ENCODE measurements at places on chromosomes 3 and 15. TPM values are rescaled to one million over a fixed set of nuclear protein-coding genes. Genes with fewer than 3 reads are reported as not detected.

DNA sequence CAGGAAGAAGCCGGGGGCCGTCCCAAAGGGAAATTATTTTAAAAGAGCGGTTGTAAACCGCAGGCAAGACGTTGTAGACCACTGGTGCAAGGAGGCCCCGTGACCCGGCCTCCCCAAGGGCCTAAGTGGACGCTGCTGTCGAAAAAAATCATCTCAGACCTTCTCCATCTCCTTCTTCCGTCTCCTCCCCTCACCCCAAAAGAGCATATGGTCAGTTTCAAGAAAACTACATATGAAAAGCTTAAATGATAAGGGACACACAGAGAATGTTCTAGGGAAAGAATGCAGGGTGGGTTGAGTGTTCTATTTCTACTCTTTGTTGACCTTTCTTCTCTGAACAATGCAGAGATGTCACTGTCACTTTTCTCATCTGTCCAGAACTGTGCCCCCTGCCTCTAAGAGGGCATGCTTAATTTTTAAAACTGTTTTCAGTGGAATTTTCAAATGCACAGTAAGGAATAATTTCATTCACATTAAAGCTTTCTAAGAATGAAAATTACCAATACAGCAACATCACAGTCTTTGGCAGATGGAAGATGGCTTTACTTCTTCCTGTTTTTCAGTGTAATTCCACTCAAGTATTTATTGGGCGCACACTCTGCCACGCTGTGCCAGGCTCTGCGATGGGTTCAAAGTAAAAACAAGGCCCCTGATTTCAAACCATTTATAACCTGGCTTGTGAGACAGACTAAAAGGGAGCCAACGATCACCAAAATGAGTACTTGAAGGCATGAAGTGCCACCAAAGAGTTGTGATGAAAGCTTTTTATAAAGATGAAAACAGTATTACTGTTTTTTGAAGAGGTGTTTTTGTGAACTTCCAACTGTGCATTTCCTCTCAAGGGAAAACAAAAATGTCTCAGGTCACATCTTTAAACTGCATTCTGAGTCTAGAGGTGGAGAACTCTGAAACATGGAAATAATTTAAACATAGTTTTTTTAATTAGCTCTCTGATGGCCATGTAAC is 891 bp upstream of the TOP2B start:
- H3K27me3 ChIP-seq, result no peaks in the 10 kb centered on the region
- peaks cover 7% of the 10 kb centered on the region for H3K4me1 ChIP-seq
- H3K27ac ChIP-seq, result peak overlapping the region; percentile 99
- H3K36me3 ChIP-seq, result no peaks in the 10 kb centered on the region
- peak overlapping the region; percentile 78 for H3K4me3 ChIP-seq
- DNase-seq, result peak; percentile 17

DNA sequence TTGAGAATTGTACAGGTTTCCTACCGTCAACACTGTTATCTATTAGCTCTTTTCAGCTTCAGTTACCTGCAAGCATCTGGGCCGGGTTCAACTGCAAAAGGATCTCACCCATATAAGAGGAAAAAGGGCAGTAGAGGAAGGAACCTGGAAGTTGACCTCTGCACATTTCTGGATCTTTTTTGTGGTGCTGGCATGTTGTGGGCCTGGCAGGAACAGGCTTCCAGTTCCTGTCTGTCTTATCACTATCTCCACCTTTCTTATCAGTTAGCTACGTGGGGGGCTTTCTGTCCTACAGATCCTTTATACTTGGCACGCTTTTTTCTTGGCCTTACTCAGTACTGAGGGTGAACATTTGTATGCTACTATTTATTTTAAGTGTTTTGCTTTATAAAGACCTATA is 42.2 kb upstream of the TJP1 start:
- no peaks in the 10 kb centered on the region for H3K36me3 ChIP-seq
- H3K4me1 ChIP-seq, result no peaks in the 10 kb centered on the region
- H3K27me3 ChIP-seq, result no peaks in the 10 kb centered on the region
- no peak for DNase-seq

DNA sequence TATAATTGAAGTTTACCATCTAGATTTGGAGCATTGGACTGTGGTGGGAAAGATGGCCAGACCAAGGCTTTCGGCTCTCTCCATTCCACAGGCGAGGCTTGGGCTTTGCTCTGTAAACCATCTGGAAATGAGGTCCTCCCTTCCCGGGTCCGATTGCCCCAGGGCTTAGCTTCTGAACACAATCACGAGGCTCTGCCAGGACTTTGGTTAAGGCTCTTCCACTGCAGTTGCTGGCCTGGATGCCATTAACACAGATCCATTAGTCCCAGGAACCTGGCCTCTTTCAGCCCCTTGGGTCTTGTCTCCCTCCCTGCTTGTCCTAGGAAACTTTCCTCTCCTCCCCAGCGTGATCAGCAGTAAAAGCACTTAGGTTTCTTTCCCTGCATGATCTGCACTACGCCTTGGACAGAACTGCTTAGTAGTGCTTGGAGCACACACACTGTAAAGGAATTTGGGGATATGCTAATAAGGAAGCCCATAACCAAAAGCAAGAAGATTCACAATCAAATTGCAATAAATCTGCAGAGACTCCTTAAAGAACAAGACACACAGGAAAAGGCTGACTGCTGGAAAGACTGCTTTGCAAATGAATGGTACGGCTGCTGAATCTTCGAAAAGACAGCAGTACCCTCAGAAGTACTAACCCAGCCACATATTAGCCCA is 154.3 kb downstream of the ECT2 start:
- H3K27ac ChIP-seq, result no peak overlapping the region
- H3K27me3 ChIP-seq, result no peaks in the 10 kb centered on the region
- H3K4me3 ChIP-seq, result no peak overlapping the region
- DNase-seq, result peak; percentile 53

DNA sequence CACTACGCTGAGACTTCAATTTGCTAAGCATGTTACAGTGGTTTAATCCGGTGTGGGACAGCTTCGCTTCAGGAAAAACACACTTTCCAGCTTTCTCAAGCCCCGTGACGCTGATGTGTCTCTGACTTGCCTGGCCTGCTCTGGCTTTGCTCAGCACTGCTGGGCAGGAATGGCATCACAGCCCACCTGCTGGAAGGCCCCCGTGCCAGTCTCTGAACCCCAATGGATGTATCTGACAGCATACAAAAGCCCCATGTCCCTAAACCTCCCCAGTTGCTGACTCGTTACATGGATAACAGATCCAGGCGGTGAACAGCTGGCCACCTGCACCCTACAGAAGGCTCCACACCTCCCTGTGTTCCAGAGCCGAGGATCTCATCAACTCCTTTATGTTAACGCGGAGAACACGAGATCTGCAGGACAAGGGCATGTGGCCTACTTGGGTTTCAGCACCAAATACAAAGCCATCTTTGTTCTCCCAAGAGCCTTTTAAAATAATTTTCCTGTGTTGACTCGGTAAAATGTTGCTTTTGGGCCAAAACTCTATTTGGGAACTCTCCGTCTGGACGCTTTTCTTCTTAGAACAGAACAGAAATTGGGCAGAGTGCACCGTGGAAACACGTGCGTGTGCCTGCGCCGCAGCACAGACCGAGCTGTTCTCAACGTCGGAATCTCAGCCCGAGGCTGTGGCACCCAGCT is 61.4 kb downstream of the ATP10A start:
- H3K27me3 ChIP-seq, result peaks cover 2% of the 10 kb centered on the region
- no peak overlapping the region for H3K4me3 ChIP-seq

- H3K4me1 ChIP-seq, result peaks cover 61% of the 10 kb centered on the region
- no peak overlapping the region for H3K4me3 ChIP-seq
- peak overlapping the region; percentile 90 for H3K27ac ChIP-seq
- no peaks in the 10 kb centered on the region for H3K36me3 ChIP-seq
- H3K27me3 ChIP-seq, result no peaks in the 10 kb centered on the region
Observed at GRCh38 chr3:15633159-15633558, 31.6 kb downstream of the BTD start.

- no peaks in the 10 kb centered on the region for H3K27me3 ChIP-seq
- DNase-seq, result no peak
- no peaks in the 10 kb centered on the region for H3K36me3 ChIP-seq
- H3K27ac ChIP-seq, result no peak overlapping the region
- peaks cover 35% of the 10 kb centered on the region for H3K4me1 ChIP-seq
Observed at GRCh38 chr15:98728811-98729160, 80.4 kb downstream of the IGF1R start.

DNA sequence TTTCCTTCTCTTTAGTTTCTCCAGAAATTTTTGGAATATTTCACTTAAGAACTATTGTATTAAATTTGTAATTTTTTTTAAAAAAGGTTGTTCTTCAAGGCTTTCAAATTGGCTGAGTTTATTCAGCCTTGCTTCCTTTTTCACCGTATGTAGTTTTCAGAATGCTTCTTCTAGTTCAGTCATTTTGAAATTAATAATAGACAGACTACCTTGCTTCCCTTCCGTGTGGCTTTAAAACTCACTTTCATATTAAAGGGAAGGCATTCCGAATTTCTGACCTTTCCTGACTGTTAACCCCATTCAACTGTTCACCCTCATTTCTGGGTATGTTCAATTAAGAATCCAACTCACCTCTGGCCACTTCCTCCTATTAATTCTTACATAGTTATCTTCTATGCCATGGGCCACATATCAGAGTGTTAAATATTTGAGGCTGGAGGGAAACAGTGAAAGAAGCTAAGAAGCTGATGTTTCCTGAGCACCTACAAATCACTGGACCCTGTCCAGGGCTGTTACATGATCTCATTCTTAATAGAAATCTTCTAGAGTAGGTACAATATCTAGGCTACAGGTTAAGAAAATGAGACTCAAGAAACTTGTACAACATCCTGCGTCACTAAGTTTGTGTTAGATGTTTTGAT is 237.5 kb downstream of the P3H2 start:
- no peaks in the 10 kb centered on the region for H3K4me1 ChIP-seq
- H3K4me3 ChIP-seq, result no peak overlapping the region
- no peaks in the 10 kb centered on the region for H3K36me3 ChIP-seq

GRCh38 chr15:100929641-100930042 is 10.5 kb downstream of the LRRK1 start:
- no peaks in the 10 kb centered on the region for H3K27me3 ChIP-seq
- no peak for DNase-seq
- no peak overlapping the region for H3K4me3 ChIP-seq
- peaks cover 6% of the 10 kb centered on the region for H3K36me3 ChIP-seq
- H3K4me1 ChIP-seq, result peaks cover 12% of the 10 kb centered on the region

Gene ATP1B3
- total RNA-seq, result 25.8 TPM

Gene GOLGA8M
- total RNA-seq, result 0.53 TPM

- H3K27me3 ChIP-seq, result no peaks in the 10 kb centered on the region
- no peaks in the 10 kb centered on the region for H3K4me1 ChIP-seq
- no peaks in the 10 kb centered on the region for H3K36me3 ChIP-seq
- H3K4me3 ChIP-seq, result no peak overlapping the region
- DNase-seq, result no peak
Observed at GRCh38 chr3:67414740-67415139, 239.7 kb downstream of the SUCLG2 start.

Gene TPRG1
- total RNA-seq, result 2.7 TPM

DNA sequence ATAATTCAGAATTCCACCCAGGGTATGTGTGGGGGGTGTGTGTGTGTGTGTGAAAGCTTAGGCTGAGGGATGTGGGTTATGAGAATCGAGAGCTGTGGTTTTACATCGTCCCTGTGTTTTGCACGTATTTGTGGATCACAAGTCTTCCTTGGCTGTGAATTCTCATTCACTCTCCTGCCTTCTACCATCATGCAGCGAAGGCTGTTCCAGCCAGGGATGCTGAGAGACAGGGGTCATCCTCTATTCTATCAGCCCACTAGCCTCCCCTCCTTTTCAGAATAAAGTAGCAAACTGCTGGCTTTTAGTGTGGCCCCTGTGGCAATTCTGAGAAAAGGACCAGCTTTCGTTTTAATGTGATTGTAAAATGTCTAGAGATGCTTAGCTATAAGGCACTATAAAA is 460.6 kb upstream of the NR2F2 start:
- H3K27me3 ChIP-seq, result no peaks in the 10 kb centered on the region
- H3K4me3 ChIP-seq, result no peak overlapping the region
- no peak for DNase-seq
- peaks cover 9% of the 10 kb centered on the region for H3K4me1 ChIP-seq
- H3K36me3 ChIP-seq, result no peaks in the 10 kb centered on the region

DNA sequence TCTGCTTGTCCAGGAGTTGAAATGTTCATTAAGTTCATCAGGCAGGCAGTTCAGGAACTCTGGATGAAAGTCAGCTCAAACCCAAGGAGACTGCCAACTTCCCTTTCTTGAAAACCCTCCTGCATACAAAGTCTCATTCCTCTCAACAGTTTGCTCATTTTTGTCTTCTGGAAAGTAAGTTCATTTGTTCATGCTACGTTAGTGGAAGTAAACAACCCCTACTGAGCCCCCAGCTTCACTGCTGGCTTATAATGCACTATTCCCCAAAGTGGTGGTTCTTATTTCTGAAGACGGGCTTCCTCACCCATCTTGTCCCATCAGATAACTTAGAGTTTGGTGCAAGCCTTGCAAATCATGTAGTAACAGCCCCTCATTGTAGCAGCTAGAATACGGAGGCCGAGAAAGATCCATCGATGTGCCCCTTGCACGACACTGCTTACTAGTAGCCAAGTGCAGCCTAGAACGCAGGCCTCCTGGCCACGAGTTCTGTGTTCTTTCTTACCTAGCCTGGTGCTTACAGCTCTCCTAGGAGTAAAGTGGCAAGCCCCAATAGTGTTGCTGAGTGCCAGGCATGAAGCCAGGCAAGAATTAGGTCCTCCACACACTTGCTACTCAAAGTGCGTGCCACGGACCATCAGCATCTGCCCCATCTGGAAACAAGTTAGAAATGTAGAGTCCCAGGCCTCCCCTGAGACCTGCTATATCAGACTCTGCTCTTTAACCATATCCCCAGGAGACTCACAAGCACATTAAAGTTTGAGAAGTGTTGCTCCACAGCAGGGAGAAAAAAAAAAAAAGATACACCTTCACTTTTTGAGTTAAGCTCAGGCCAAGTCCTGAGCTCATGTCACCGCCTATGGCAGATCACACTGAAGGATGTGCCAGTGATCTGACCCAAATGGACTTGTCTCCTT is 82.5 kb downstream of the RFTN1 start:
- no peak overlapping the region for H3K4me3 ChIP-seq
- DNase-seq, result no peak
- no peaks in the 10 kb centered on the region for H3K36me3 ChIP-seq
- no peaks in the 10 kb centered on the region for H3K27me3 ChIP-seq

GRCh38 chr3:107775974-107776373 is 253.2 kb downstream of the BBX start:
- H3K4me3 ChIP-seq, result no peak overlapping the region
- H3K27me3 ChIP-seq, result no peaks in the 10 kb centered on the region
- no peak overlapping the region for H3K27ac ChIP-seq
- DNase-seq, result no peak
